ENCODE measurements at places on chromosomes 6 and 20.
A peak's percentile ranks its signal among the peaks of the same experiment; 100 is the strongest.

DNA sequence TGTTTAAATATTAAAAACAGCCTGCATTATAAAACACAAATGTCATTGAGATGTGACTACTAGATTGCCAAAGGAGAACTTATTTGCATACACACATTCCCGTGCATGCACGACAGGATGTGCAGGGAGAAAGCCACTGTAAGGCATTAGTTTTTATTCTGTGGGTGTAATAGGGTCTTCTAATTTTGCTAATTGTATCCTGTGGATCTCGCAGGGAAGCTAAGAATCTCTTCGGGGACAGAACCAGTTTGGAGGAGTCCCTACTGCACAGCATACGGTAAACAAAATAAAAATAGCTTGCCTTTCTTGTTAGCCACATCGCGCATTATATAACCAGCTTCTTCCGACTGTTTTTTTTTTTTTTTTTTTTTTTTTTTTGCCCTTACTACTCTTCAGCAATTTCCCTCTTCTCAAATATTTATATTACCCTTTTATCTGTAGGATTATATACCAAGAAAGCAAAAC lies 2.0 kb downstream of the ATXN1 start:
- no peak for DNase-seq

- DNase-seq: no peak
These were observed 43.6 kb downstream of the MUC22 start for GRCh38 chr6:31053873-31054272.

DNA sequence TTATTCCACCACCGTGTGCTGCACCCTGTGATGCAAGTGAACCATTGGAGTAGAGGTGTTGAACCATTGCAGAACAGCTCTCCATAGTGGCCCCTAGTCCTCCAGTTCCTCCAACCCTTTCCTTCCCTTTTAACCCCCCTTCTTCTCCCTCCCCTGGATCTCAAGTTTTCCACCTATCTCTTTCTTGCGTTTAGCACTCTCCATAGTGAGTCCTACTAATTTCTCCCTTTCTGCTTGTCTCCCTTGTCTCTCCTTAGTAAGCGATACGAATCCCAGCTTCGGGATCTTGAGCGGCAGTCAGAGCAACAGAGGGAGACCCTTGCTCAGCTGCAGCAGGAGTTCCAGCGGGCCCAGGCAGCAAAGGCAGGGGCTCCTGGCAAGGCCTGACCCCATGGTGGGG lies 1.1 kb downstream of the PFDN6 start:
- DNase-seq: no peak

- DNase-seq: peak; percentile 76
These were observed 2.9 kb downstream of the RXRB start for GRCh38 chr6:33197431-33198048.

DNA sequence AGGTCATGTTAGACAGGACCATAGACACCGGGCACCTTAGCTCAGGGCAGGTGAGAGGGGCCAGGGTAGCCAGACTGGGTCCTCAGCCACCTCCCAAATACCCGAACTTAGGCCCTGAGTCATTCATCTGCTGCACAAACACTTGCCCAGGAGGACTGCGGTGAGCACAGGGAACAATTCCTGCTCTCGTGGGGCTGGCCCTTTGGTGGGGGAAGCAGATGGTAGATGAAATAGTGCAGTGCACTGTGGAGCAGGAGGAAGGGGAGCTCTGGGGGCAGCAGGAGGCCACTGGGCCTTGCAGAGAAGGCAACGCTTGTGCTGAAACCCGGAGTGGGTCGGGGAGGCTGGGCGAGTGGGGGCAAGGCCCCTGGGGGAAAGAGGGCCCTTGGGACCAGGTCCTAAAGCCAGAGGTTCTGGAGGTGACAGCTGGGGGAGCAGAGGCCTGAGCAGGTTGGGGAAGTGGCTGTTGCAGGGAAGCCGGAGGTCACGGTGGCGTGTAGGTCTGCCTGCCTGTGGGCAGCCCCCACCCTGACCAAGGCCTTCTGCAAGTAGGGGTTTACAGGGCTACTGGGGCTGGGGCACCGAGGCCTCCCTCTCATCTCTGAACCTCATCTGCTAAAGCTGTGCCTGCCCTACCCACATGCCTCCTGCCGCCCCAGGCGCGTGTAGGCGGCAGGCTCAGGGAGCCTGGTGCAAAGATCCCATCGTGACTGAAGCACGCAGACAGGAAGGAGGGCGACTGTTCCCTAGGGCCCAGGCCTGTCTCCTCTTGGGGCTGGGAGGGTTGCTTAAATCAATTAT lies 4.7 kb upstream of the NPBWR2 start:
- no peak for DNase-seq

DNA sequence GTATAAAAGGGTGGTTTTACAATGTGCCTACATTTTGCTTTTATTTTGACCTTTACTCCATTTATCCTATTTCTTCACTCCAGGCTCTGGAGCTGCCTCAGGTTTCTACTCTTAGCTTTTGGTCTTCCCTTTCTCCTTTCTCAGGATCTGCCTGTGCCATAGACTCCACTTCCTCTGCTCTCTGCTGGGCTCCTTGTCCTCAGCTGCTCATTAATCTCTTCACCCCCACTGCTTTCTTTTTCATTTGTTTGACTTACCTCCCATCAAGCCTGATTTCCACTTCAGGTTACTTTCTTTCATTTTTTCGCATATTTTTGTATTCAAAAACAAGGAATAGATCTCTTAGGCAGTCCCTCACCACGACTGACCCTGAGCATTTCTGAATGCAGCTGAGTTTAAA lies 106.8 kb downstream of the COL19A1 start:
- no peak for DNase-seq

- DNase-seq: no peak
These were observed 3.5 kb upstream of the GHRH start for GRCh38 chr20:37265152-37265551.

- DNase-seq: no peak
These were observed 238.2 kb upstream of the PRND start for GRCh38 chr20:4483486-4483885.

DNA sequence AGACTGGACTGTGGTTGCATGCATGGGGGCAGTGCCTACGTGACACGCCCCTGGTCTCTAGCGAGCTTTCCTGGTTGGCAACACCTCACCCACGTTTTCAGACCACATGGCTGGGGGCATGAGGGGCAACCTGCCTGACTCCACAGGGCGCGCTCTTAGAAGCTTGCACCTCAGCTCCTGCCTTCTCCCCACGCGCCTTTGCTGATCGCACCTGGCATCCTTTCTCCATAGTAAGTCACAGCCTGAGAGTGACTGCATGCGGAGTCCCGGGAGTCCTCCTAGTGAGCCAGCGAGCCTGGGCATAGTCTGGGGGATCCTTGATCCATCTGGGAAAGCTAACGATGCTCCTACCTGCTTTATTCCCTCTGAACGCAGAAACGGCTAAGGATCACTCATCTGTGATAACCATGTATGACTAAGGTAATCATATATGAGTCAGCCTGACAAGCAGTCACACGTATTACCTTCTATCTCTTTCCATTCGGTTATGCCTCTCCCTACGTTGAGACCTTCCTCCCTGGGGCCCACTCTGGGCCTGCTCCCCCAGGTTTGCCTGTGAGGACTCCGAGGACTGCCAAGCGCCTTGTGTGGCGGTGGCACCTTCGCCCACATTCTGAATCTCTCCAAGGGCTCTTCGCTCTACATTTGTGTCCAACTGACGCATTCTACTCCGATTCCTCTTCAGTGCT lies 4.5 kb downstream of the TCFL5 start:
- no peak for DNase-seq

DNA sequence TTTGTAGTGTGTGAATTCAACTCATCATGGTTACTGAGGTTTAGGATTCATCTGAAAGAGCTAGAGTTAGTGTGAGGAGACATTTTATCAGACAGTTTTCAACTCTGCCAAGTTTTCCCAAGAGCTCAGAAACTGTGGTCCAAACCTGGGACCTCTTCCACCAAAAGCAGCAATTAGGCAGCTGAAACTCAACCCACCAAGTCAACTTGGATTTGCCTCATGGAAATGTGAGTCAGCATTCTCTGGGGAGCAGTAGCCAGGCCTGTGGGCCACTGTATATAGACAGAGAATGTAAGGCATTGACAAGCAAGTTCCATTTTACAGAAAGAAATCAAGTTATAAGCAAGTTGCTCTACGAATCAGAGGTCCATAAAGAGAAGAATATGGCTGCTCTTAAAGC lies 178.8 kb upstream of the HDDC2 start:
- DNase-seq: no peak

- no peak for DNase-seq
These were observed 82.2 kb downstream of the WDR27 start for GRCh38 chr6:169619650-169620049.

DNA sequence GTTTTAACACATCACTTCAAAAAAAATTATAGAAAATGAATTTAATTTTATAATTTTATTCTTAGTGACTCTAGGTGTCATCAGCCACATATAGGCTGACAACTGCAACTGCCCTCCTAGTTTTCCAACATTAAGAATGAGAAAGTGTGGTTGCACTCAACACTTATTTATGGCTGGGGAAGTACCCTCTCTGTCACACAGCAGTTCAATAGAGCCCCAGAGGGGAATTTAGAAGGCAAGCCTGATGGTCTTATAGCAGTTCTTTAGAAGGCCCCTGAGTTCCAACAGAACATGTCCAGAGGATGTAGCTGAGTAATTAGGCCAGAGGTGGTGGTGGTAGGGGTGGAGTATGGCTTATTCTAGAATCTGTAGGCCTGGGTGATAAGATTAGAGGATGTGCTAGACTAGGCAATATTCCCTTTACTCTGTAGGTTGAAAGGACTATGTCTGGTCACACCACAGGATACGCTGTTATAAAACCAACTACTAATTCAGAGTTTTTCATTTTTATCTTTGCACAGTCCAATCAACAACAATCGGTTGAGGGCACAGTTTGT lies 226.5 kb upstream of the CITED2 start:
- DNase-seq: no peak
